Brain pericyte (primary cell): ENCODE measurements at places on chromosomes 5 and 9.
A peak's percentile ranks its signal among the peaks of the same experiment; 100 is the strongest.

- no peak for DNase-seq
Measured at GRCh38 chr5:157549954-157550549, 25.5 kb downstream of the ADAM19 start.

GRCh38 chr9:78479441-78479840 is 182.5 kb downstream of the PSAT1 start:
- DNase-seq, result no peak

DNA sequence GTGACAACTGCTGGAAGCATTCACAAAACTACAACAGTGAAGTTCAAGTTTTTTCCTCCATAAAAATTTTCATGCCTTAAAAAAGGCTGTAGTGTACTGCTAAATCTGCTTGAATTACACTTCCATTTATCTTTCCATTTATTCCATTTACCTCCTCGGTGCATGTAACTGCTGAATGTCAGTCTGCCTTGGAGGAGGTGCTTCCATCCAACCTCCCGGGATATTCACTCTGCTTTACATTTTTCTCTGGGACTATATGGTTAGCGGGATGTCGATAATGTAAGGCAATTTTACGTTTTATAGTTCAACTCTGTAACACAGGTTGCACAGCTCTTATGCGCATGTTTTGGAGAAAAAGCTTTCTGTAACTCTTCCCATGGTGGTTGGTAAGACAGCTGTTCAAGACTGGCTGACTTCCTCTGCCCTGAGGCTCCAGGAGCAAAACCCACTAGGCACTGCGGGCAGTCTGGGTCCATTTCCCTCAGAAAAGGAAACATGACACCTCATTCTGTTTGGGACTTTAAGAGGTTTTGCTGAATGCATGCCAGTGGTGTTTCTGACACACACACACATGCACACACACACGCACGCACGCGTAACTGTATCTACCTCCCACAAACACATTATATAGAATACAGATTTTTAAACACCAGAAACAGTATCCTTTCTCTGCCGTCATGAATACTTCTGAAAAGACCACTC is 66.1 kb downstream of the SPTLC1 start:
- peak; percentile 43 for DNase-seq

DNA sequence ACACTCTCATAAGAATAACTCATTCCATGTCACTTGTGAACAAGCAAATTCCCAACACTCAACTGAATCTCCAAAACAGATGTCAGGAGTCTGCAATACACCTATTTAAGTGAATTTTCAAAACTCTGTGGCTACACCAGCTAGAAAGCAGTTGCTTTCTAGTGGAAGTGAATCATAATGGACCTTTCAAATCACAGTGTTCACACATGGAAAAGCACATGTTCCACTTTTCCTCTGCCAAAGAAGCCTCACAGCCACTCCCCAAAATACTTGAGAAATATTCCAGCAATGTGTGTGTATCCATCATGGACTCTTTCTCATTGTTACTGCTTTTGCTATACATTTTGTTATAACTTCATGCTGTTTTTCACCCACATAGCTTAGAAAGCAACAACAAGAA is 17.4 kb downstream of the MARCHF3 start:
- DNase-seq, result no peak

GRCh38 chr5:79284846-79285245 is 48.9 kb downstream of the JMY start:
- DNase-seq, result no peak

DNA sequence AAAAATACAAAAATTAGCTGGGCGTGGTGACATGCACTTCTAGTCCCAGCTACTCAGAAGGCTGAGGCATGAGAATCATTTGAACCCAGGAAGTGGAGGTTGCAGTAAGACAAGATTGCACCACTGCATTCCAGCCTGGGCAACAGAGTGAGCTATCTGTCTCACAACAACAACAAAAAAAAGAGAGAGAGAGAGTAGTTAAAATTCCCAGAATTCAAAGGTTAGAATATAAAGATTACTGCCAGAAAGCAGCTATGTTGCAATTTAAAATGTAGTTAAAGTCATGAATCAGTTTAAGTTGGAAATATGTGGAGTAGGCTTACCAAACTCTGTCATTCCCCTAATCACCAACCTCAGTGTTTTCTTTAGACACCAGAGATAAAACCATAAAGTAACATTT is 58.7 kb upstream of the SUSD1 start:
- DNase-seq, result no peak

DNA sequence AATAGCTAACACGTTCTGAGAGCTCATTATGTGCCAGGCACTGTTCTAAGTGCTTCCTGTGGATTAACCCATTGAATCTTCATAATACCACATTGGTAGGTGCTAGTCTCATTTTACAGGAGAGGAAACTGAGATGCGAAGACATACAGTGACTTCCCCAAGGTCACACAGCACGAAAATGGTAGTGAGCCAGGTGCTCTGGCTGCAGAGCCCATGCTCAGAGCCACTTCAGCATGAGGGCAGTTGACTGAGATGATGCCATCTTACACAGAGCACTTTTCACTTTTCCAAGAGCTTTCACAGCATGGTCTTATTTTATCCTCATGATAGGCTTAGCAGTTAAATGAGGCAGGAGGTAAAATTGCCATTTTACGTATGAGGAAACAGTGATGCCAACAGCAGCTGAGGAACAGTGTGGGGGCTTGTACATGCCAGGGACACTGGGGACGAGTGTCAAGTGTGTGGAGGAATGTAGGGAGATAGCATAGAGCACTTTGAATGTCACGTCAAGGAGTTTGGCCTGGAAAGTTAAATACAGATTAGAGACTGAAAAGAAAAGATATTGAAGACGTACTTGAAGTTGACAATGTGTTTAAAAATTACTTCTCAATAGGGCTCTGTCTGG is 180.0 kb downstream of the KIF4B start:
- DNase-seq, result no peak

DNA sequence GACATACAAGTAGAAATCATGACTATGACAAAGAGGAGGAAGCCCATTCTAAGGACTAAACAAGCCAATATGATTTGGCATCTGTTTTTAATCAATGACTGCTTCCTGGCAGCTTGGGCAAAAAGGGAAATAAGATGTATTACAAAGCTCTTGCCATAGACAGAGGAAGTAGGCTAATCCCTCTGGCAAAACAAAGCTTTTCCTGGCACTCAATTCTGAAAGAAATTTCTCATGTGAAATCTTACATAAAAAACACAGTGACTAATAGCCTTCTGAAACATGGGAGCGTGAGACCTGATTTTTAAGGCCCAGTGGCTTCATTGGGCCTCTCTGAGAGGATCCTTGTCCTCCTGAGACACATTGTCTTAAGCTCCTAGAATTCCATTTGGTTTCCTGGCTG is 93.6 kb downstream of the COL23A1 start:
- DNase-seq, result no peak

- DNase-seq, result no peak
Measured at GRCh38 chr9:16653491-16654399, 216.7 kb downstream of the BNC2 start.

- peak; percentile 40 for DNase-seq
Measured at GRCh38 chr9:36728651-36729520, 156.2 kb downstream of the MELK start.

DNA sequence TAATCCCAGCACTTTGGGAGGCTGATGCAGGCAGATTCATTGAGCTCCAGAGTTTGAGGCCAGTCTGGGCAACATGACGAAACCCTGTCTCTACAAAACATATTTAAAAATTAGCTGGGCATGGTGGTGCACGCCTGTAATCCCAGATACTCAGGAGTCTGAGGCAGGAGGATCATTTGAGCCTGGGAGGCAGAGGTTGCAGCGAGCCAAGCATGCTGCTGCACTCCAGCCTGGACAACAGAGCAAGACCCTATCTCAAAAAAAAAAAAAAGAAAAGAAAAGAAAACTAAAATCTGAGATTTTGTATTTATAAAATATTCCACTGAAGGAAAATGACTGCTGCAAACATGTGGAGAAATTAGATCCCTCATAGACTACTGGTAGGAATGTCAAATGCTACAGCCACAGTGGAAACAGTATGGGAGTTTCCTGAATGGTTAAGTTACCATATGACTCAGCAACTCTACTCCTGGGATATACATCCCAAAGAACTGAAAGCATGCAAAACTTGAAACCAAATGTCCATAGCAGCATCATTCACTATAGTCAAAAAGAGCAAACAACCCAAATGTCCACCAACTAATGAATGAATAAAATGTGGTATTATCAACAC is 106.1 kb downstream of the UBAP2 start:
- DNase-seq, result no peak

DNA sequence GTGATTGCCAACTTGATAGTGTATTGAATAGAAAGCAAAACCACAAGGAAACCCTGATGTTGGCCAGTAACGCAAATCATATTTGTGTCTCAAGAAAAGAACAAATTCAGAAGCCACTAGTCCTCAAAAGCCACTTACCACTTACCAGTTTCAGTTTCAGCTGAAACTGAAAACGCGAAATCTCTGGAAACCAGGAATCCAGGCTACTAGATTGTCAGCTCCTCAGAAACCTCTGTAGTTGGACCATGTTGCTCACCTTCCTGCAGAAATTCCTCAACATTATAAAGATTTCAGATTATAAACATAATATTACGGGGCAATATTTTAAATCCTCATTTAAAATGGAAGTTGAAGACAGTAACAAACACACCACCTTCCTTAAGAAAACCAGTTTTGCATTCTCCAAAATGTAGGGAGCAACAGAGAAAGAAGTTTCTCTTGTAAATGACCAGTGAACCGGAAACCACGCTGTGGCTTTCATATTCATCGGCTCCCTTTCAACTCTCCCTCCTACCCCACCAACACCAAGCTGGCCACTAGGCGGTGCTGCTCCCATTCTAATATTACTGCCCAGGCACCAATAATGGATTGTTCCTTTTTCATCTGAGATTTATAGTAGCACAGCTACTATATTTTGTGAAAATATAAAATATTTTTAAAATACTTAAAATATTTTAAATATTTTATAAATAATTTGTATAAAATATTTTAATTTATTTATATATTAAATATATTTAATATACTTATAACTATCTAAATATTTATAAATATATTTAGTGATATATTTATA is 8.7 kb upstream of the TMED7 start:
- DNase-seq, result peak; percentile 45

DNA sequence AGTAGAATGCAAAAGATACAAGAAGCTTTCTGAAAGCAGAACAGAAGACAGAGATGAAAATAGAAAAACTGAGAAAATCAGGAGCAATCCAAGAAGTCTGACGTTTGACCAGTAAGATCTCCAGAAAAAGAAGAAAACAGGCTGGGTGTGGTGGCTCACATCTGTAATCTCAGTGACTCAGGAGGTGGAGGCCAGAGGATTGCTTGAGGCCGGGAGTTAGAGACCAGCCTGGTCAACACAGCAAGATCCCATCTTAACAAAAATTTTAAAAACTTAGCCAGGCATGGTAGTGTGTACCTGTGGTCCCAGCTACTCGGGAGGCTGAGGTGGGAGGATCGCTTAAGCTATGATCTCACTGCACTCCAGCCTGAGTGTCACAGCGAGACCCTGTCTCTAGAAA is 15.9 kb downstream of the RETREG1 start:
- no peak for DNase-seq

DNA sequence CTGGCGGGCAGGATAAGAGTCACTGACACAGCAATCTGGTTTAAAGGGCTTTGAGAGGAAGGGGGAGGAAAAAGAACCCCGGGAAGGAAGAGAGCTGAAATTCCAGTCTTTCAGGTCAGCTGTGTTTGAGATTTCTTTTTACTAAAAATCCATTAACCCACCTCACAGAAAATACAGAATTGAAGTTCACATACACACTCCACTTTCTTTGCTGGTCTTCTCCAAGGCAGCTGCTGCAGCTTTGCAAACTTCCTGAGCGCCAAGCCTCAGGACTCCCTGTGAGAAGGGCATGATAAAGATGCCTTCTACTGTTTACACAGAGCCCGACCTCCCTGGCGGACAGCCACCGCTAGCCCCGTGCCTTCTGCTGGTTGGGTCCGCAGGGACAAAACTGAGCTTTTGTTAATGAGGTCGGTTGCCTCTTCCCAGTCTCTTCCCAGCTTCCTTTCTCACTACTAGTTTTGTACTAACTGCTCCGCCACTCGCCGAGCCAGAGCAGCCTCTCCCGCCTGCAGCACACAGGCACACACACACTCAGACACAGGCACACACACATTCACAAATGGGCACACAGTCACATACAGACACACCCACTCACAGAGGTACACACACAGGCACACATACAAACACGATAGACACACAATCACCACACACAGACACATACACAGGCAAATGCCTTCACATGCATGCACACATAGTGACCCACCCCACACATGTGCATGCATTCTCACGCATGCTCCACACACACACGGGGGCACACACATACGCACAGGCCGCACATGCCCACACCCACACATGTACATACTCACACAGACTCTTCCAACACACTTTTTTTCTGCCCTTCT is at the start of gene FREM1:
Gene FREM1 (minus strand): TSS at position 468 of the 845 bp plus-strand sequence. CDS start 41,451 bp downstream, outside the sequence.
- DNase-seq, result peak; percentile 75

GRCh38 chr5:42655982-42656650 is 100.5 kb upstream of the CCDC152 start:
- no peak for DNase-seq

GRCh38 chr5:14902826-14903560 is 31.4 kb upstream of the ANKH start:
- DNase-seq, result no peak

DNA sequence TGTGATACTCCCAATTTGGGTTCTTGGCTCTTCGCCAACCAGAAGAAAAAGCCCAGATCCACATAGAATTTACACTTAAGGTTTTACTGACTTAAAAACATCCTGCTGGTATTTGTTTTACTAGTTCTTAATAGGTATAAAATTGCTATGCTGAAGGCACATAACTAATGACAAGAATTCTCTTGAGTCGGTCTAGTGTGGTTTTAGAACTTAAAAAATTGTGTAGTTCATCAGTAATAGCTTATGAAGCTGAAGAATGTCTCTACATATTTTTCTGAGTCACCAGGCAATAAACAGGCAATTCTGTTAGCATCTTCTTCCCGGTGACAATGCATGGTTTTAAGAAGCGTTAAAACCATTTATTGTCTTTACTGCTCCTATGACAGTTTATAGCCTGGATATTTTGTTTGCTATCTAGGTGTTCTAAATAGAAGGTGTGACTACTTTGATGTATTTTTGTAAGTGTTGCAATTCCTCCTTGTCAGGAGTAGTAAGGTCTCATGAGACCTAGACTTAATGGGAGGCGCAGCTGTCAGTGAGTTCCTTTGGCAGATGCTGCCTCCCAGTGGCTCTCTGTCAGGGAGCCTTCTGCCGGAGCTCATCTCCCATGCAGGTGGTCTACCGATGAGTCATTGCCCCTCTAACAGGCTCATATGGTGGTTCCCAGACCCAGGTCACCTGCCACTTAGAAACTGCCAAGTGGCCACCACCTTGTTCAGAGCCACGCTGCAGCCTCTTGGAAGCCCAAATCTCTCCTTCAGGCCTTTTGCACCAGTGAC is 173.8 kb downstream of the MAST4 start:
- DNase-seq, result no peak

GRCh38 chr9:133472277-133472645 is 6.6 kb downstream of the SLC2A6 start:
- no peak for DNase-seq

DNA sequence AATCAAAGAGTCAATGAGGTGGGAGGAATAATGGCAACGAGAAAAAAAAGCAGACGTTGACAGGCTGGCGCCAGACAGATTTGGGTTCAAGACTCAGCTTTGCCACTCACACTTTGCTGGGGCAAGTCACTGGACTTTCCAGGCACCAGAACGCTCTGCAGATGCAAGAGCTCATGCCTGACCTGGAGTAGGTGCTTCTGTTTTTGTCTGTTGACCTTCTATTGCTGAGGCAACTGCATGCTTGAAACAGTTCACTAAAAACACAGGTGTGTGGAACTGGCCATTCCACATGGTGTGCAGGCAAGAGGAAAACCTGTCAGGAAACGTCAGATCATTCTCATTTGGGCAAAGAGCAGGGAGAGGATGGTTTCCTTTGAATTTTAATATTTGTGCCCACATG is 161.2 kb upstream of the SMIM23 start:
- DNase-seq, result no peak
